ENCODE measurements at places on chromosomes 13 and 19.
A peak's percentile ranks its signal among the peaks of the same experiment; 100 is the strongest.

GRCh38 chr19:13995878-13996765, 10.0 kb downstream of the RFX1 start:
- no peak for DNase-seq

GRCh38 chr13:46288570-46289259, 77.0 kb downstream of the LRRC63 start:
- DNase-seq, result peak; percentile 9

DNA sequence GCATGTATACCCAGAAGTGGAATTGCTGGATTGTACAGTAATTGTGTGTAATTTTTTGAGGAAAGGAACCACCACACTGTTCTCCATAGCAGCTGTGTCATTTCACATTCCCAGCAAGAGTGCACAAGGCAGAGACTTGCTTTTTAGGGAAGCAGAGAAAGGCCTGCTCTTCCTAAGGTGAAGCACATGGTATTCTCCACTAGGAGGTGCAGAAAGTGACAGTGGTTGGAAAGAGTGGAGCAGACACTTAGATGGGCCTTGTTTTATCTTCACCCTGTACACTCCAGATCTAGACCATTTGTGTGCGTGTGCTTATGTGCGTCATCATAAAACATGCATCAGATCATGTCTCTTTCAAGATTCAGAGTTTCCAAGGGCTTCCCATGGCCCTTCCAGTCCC, 35.0 kb downstream of the FAM124A start:
- no peak for DNase-seq

DNA sequence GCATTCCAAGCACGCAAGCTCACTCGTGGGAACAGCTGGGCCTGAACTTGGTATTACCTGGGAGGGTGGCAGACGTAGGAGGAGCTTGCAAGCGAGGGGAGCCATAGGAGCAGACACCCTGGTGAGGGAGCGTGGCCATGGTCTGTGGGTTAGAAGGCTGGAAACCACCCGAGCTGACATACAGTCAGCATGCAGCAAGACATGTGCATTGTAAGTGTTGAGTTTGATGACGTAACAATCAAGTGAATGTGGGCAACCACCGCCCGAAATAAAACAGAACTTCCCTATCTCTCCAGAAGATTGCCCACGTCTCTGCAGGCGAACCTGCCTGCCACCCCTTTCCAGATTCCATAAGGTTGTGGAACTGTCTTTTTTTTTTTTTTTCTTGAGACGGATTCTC, 26.8 kb downstream of the UBXN6 start:
- no peak for DNase-seq

DNA sequence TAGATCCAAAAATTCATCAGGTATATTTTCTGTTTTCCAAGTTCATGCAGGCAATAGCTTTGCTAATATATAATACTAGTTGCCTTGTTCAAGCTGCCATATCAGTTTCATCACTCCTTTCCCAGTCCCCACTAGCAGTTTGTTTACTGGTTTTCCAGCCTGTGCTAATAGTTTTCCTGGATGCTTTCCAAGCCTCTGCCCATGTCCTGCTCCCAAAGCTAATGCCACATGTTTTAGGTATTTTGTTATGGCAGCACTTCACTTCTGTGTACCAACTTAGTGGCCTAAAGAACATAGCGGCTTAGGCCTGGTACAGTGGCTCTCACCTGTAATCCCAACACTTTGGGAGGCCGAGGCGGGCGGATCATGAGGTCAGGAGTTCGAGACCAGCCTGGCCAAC, 28.1 kb upstream of the ZNF527 start:
- DNase-seq, result no peak

DNA sequence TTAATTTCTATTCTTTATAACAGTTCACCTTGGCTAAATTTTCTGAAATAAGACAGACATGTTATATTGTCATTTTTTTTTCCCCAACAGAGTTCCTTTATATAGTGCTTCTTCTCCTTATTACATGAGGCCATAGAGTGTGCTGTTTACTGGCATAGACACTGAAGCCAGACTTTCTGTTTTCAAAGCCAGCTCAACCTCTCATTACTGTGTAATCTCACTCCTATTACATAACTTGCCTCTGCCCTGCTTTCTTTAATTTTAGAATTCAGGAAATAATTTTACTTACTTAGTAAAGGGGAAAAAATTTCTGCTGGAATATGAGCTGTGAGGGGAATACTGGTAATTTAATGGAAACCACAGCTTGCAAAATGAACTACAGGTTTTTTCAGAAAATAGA, 1380.4 kb downstream of the SLITRK1 start:
- DNase-seq, result no peak
